ENCODE measurements at places on chromosomes 12 and 14. TPM values are rescaled to one million over a fixed set of nuclear protein-coding genes. Genes with fewer than 3 reads are reported as not detected.

- DNase-seq = no peak
Measured at GRCh38 chr14:88040146-88040545, 35.2 kb downstream of the GPR65 start.

- DNase-seq = peak; percentile 82
Measured at GRCh38 chr12:132489078-132489601, 811 bp upstream of the FBRSL1 start.

GRCh38 chr12:101010896-101011295 is 199.1 kb downstream of the SLC5A8 start:
- no peak for DNase-seq

DNA sequence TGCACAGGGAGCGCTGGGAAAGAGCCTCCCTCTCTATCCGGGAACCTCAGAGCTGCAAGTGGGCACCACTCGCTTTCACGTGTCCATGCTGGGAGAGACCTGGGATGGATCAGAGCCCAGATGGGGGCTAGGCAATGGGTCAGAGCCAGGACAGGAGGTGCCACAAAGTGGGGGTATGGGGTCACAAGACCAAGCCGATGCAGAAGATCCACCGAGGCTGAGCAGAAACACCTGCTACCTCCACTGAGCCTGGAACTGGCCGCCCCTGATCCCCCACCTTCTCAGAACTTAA is 180.9 kb upstream of the SFSWAP start:
- DNase-seq = no peak

DNA sequence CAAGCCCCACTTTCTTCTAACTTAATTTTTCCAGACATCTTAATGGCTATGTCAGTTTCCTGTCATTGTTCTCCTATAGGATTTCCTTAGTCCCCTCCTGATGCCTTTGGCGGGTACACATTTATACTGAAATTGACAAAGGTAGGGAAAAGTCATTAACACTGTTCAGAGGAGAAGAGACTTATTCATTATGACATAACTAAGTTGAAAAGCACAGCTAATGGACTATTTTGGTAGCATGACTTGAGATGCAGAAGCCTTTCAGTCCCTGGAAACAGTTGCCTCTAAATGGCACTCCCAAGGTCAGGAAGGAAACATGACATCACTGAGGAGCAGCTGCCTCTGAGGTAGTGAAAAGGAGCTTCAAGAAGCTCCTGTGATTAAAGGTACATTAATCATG is 317.5 kb upstream of the KITLG start:
- no peak for DNase-seq

IL31 gene
- total RNA-seq = not detected

CLEC6A gene
- total RNA-seq = not detected

CCDC85C gene
- total RNA-seq = 7.9 TPM

GUCY2C gene
- total RNA-seq = not detected

CHURC1 gene
- total RNA-seq = 47.0 TPM
